Activated CD4-positive, alpha-beta T cell treated with anti-CD3 and anti-CD28 coated beads for 36 hours (primary cell): ENCODE measurements at places on chromosomes 6 and 20. TPM values are rescaled to one million over a fixed set of nuclear protein-coding genes. Genes with fewer than 3 reads are reported as not detected.

Gene SLC17A2
- total RNA-seq: not detected

Gene KIF16B
- 7.5 TPM for total RNA-seq

Gene KCNK16
- total RNA-seq: not detected

Gene EBF4
- total RNA-seq: 3.7 TPM

Gene HTR1E
- not detected for total RNA-seq

Gene LST1
- 11.1 TPM for total RNA-seq

Gene SMPDL3A
- not detected for total RNA-seq

Gene TMEM151B
- not detected for total RNA-seq

Gene FAM83C
- total RNA-seq: not detected

Gene LTB
- total RNA-seq: 73.3 TPM

DNA sequence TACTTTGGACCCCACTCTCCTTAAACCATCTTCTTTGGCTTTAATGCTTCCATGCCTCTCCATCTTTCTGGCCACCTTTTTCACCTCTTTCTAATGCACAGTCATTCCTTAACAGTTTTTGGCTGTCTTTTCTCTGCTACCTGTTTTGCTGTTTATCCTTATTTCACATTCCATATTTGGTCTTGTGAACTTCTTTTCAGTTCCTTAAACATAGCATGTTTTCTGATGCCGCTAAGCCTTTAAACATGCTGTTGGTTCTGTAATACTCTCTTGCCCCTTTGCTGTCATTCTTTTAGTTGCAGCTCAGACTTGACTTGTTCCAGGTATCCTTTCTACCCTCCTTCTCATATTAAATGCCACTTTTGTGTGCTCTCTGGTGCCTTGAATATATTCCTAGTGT is 35.8 kb downstream of the TOP1 start:
- peaks cover 40% of the 10 kb centered on the region for H3K4me1 ChIP-seq
- H3K27ac ChIP-seq: no peak overlapping the region
- no peak for DNase-seq

- no peak overlapping the region for H3K4me3 ChIP-seq
- no peak overlapping the region for H3K27ac ChIP-seq
- no peaks in the 10 kb centered on the region for H3K36me3 ChIP-seq
These were observed 35.8 kb upstream of the NOP56 start for GRCh38 chr20:2616634-2617033.

GRCh38 chr6:5389086-5389745 is 127.9 kb downstream of the FARS2 start:
- H3K27ac ChIP-seq: no peak overlapping the region
- no peak for DNase-seq
- H3K36me3 ChIP-seq: no peaks in the 10 kb centered on the region
- no peaks in the 10 kb centered on the region for H3K4me1 ChIP-seq

DNA sequence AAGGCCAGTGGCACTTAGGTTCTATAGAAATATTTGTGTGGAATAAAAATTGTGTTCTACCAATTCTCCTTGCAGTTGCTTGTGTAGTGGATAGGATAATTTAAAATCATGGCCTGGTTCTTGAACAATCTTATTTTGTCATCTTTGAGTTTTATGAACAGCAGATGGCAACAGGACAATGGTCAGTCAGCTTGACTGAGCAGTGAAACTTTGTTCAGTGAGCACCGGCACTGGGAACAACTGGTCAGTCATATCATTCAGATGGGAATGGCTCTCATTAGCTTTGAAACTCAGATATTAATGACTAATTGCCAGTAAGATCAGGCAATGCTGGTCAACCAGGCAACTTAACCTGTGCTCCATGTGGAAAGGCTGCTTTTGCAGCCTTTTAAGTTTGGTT is 129.2 kb downstream of the BCKDHB start:
- H3K36me3 ChIP-seq: peaks cover 22% of the 10 kb centered on the region
- DNase-seq: no peak
- no peak overlapping the region for H3K27ac ChIP-seq
- H3K4me3 ChIP-seq: no peak overlapping the region
- no peaks in the 10 kb centered on the region for H3K27me3 ChIP-seq
- H3K4me1 ChIP-seq: no peaks in the 10 kb centered on the region

DNA sequence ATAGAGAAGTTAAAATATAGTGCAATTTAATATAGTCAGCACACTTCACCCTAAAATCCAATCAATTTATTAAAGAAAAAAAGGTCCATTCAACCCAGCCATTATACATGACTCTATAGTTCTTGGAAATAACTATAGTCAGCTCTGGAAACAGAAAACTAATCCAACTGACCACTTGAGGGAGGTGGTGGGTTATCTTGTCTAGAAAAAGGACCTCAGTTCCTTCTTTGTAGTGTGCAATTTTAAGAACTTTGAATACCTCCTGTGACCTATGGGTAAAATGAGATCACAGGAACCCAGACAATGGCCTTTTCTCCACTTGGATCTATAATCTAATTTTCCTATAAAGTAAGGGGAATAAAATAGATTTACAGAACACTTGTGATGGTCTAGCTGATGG is 163.6 kb upstream of the CENPW start:
- H3K36me3 ChIP-seq: no peaks in the 10 kb centered on the region
- H3K27ac ChIP-seq: no peak overlapping the region
- peaks cover 6% of the 10 kb centered on the region for H3K4me1 ChIP-seq

DNA sequence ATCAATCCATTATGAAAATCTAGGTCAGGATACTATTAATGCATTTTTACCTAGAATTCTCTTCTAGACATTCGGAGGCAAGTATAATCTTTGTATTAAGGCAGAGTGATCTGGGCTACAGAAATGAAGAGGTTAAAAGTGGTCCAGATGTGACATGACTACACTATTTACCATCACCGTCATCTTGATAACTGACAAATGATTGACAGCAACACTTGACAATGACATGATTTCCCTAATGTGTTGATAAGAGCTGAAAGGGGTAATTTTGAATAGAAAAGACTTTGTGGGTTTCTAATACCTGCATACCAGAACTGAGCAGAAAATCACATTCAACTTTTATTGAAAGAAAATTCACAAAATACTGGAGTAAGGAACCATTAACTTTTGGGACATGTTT is 718.9 kb upstream of the MAP3K7 start:
- no peaks in the 10 kb centered on the region for H3K36me3 ChIP-seq
- H3K27ac ChIP-seq: no peak overlapping the region
- H3K4me3 ChIP-seq: no peak overlapping the region
- H3K27me3 ChIP-seq: no peaks in the 10 kb centered on the region
- no peak for DNase-seq

- H3K4me3 ChIP-seq: no peak overlapping the region
- H3K27me3 ChIP-seq: no peaks in the 10 kb centered on the region
- DNase-seq: no peak
- no peaks in the 10 kb centered on the region for H3K4me1 ChIP-seq
- no peak overlapping the region for H3K27ac ChIP-seq
- H3K36me3 ChIP-seq: no peaks in the 10 kb centered on the region
These were observed 68.5 kb upstream of the FOXO3 start for GRCh38 chr6:108492131-108492766.

DNA sequence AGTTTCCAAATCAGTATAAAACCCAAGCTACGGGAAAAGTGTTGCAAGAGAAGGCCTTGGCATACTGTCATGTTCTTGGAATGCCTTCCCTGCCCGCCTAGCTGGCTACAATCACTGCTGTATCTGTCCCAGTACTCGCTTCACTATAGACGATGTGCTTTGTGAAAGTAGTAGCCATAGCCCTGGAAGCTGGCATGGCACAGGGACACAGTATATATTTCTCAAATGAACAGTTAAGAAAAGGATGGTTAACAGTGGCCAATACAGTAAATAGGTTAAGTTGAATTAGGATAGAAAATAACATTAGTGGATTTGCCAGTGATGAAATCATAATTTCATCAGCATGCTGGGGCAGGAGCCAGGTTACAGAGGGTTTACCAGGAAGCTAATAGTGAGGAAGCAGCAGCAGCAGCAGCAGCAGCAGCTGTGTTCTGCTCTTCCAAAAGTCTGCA is 499.3 kb downstream of the CDKAL1 start:
- H3K27me3 ChIP-seq: no peaks in the 10 kb centered on the region
- peaks cover 18% of the 10 kb centered on the region for H3K36me3 ChIP-seq
- no peak overlapping the region for H3K27ac ChIP-seq

- no peak overlapping the region for H3K27ac ChIP-seq
- H3K36me3 ChIP-seq: no peaks in the 10 kb centered on the region
- H3K27me3 ChIP-seq: peaks cover 30% of the 10 kb centered on the region
- peaks cover 7% of the 10 kb centered on the region for H3K4me1 ChIP-seq
These were observed 3.4 kb upstream of the RSPO4 start for GRCh38 chr20:1005452-1006027.

GRCh38 chr6:30882759-30883684 is 1.3 kb upstream of the DDR1 start:
- peak; percentile 45 for DNase-seq
- H3K4me1 ChIP-seq: peaks cover 32% of the 10 kb centered on the region
- no peaks in the 10 kb centered on the region for H3K27me3 ChIP-seq
- no peaks in the 10 kb centered on the region for H3K36me3 ChIP-seq
- peak overlapping the region; percentile 67 for H3K4me3 ChIP-seq
- peak overlapping the region; percentile 65 for H3K27ac ChIP-seq

DNA sequence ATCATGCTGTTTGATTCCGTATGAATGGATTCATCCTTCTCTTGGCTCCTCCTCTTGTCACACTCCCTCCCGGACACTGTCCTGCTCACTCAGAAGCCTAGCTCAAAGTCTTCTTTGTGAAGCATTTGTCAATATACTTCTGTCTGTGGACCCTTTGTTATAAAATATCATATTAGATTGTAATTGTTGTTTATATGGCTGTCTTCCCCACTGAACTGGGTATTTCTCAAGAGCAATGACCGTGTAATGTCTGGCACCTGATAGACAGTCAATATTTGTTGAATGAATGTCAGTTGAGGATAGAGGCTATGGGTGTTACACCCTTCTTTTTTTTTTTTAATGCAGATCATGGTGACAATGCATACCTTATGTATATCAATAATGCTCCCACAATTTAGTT is 335.3 kb downstream of the SOX4 start:
- peak overlapping the region; percentile 49 for H3K27ac ChIP-seq
- no peak overlapping the region for H3K4me3 ChIP-seq
- DNase-seq: no peak
- no peaks in the 10 kb centered on the region for H3K27me3 ChIP-seq
- H3K36me3 ChIP-seq: no peaks in the 10 kb centered on the region

DNA sequence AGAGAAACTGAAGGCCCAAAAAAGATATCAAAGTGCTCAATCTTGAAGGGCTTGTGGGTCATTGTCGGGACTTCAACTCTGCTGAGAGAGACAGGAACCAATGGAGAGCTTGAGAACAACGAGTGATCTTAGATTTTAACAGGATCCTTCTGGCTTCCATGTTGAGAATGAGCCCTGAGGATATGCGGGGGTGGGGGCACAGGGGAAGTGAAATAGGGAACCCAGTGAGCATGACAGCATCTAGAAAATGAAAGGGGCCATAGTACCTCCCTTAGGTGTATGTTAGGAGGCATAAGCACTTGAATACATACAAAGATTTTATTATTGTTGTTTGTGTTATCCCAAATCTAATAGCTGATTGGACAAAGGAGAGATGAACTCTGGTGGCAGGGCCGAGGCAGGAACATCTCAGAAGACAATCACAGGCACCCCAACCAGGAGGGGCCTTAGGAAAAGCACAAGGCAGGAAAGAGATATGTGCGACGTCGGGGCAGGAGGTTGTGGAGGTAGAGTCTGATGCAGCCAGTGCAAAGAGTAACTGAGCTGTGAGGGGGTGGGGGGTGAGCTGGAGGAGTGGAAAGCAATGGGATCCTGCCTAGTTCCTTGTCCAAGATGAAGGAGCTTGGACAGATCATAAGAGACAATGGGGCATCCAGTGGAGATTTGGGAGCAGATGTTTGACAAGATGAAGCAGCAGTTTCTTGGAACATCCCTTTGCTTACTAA is 10.4 kb downstream of the TGM6 start:
- no peaks in the 10 kb centered on the region for H3K27me3 ChIP-seq
- H3K36me3 ChIP-seq: no peaks in the 10 kb centered on the region
- H3K27ac ChIP-seq: no peak overlapping the region
- no peak overlapping the region for H3K4me3 ChIP-seq

GRCh38 chr20:61671559-61671958 is 394.1 kb downstream of the TAF4 start:
- no peaks in the 10 kb centered on the region for H3K36me3 ChIP-seq
- no peak for DNase-seq
- no peaks in the 10 kb centered on the region for H3K27me3 ChIP-seq
- H3K27ac ChIP-seq: no peak overlapping the region
- no peaks in the 10 kb centered on the region for H3K4me1 ChIP-seq

- no peak overlapping the region for H3K4me3 ChIP-seq
- no peaks in the 10 kb centered on the region for H3K36me3 ChIP-seq
- DNase-seq: no peak
- H3K27ac ChIP-seq: no peak overlapping the region
- peaks cover 2% of the 10 kb centered on the region for H3K4me1 ChIP-seq
These were observed 56.5 kb downstream of the PRR18 start for GRCh38 chr6:166251655-166252054.

DNA sequence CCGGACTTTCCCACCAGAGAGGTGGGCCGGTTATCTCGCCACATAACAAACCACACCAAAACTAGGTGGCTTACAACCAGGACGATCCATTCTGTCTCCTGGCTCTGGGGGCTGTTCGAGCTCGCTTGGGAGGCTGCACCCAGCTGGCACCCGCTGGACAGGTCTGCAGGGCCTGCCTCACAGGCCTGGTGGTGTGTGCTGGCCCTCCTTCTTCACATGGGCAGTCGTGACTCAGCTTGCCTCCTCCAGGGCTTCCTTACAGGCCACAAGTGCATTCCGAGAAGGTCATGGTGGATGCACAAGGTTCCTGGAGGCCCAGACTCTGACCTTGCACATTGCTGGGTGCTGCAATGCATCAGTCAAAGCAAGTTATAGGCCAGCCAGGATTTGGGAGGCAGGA is 34.2 kb downstream of the FOXF2 start:
- H3K4me1 ChIP-seq: no peaks in the 10 kb centered on the region
- no peak overlapping the region for H3K4me3 ChIP-seq
- DNase-seq: no peak
- H3K27ac ChIP-seq: no peak overlapping the region
- peaks cover 35% of the 10 kb centered on the region for H3K27me3 ChIP-seq
